PC-3 (cell line): ENCODE measurements at places on chromosomes 16 and 17. TPM values are rescaled to one million over a fixed set of nuclear protein-coding genes. Genes with fewer than 3 reads are reported as not detected.
A peak's percentile ranks its signal among the peaks of the same experiment; 100 is the strongest.

The B9D1 gene
- total RNA-seq = 42.8 and 48.0 TPM in 2 replicates

The TAT gene
- not detected in 2 replicates for total RNA-seq

The KRT9 gene
- 1.0 TPM in 1 of 2 replicates, not detected in the other for total RNA-seq

The ACADVL gene
- total RNA-seq = 558 and 646 TPM in 2 replicates

The SOST gene
- total RNA-seq = not detected in 2 replicates

The TOP2A gene
- 97.1 and 104 TPM in 2 replicates for total RNA-seq

The HP gene
- total RNA-seq = not detected in 2 replicates

DNA sequence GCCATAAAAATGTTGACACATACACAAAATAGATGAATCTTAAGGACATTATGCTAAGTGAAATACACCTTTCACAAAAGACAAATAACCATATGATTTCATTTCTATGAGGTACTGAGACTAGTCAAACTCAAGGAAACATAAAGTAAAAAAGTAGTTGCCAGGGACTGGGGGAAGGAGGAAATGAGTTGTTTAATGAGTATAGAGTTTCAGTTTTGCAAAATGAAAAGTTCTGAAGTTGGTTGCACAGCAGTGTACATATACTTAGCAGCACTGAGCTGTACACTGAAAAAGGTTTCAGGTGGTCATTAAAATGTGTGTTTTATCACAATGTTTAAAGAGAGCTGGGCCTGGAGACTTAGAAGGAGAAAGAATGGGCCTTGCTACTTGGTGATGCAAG is 4.7 kb upstream of the SLC13A2 start:
- peak; percentile 32 for DNase-seq

DNA sequence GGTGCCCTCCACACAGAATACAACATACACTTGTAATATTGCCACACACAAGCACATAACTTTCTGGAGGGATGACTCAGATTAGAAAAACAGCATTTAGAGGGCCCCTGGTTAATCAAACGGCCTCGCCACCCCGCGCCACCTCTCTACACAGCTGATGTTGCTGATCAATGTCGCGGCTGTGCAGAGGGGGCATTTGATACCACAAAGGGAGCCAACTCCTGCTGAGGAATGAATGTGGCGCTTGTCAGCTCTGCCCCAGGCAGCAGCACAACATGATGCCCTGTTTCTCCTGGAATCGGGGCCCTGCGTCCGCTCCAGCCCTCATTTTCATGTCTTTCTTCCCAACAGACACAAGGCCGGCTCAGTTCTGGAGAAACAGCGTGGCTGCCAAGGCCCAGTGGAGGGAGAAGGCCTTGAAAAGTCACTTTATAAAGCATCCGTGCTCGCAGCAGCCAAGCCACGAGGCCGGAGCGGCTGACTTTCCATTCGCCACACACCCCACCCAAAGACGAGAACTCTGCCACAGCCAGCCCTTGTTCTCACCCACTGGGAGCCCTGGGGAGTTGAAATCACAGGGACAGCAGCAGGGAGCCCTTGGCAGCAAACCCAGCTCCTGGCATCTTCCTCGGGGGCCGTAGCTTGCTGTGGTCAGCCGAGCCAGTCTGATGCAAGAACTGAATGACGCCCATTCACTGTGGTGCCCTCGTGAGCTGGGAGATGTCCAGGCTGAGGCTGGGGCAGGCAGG is 65.6 kb downstream of the XYLT1 start:
- no peak for DNase-seq

DNA sequence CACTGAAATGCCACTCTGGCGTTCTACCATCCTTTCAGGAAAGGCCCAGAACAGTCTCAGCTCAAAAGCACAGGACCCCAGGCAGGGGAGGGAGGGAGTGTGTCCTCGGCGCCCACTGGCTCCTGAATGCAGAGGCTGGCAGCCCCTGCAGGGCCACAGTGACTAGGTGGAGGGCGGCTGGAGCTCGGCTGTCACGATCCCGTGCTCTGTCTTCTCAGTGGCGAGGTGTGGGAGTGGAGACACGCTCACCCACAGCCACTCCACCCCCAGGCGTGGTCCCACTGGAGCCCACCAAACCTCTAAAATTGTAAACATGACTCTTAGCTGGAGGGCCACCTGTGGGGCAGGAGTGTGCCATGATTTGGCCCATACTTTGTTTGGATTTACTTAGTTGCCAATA is 16.4 kb upstream of the FASN start:
- DNase-seq = no peak

DNA sequence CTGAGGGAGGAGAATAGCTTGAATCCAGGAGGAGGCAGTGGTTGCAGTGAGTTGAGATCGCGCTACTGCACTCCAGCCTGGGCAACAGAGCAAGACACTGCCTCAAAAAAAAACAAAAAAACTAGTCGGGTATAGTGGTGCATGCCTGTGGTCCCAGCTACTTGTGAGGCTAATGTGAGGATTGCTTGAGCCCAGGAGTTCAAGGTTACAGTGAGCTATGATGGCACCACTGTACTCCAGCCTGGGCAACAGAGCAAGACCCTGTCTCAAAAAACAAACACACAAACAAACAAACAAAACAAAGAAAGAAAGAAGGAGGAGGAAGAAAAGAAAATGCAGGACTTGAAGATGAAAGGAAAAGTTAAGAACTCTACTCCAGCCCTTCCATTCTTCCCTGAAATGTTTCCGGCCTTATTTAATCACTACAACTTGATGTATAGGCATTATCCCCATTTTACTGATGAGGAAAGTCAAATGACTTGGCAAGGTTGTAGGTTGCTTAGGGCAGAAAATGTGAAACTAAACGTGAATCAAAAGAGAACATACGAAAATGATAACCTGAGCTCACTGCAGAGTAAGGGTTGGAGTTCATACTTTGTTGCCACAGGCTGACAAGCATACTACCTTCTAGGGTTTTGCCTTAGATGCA is 30.0 kb downstream of the PSME3IP1 start:
- no peak for DNase-seq

GRCh38 chr17:66172691-66173223 is 19.2 kb downstream of the CEP112 start:
- no peak for DNase-seq

GRCh38 chr16:27472091-27473020 is 70.4 kb downstream of the IL21R start:
- no peak for DNase-seq

DNA sequence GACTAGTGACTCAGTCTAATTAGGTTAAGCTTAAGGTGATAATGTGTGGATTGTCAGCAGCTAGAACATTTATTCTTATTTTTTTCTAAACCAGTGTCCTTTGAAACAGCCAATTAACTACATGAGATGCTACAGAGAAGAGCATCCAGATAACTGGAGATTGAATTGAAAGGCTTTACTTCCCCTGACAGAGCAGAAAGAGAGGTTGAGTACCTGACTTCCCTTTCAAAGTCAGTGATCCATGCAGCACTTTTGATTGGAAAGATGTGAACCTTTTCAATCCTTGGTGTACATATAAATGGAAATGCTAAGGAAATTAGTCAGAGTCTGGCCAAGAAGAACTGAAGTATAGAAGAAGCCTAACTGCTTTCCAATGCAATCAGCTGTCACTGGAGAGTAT is 653.8 kb downstream of the CDH8 start:
- no peak for DNase-seq

DNA sequence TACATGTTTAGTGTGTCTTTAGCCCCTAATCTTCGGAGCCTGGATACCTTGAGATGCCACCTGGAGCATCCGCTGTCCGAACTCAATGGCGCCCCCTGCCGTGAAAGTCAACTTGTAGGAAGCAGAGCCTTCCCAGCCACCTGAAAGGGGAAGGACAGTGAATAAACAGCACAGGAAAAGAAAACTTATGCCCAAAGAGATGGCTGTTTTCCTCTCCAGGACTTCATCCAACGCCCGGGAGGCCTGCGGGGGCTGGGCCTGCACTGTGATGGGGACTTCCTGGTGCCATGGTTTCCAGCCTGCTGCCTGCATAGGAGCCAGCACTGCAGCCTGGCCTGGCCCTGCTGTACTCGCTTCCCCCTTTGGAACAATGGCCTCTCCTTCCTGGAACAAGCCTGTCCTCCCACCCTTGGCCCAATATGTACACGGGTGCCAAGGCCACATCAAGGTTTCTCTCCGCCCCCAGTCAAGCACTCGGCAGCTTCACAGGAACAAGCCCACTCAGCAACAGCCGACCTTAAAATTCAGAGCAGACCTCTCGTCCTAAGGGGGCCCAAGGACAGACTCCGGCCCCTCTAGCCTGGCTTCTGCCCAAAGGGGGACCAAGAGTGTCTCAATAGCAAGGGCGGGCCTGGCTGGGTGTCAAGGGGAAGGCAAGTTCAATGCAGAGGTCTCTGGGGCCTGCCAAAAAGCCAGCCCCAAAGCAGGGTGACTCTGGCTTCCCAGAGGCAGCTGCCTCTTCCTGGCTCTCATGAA is 4.5 kb upstream of the UNC13D start:
- DNase-seq = peak; percentile 85

DNA sequence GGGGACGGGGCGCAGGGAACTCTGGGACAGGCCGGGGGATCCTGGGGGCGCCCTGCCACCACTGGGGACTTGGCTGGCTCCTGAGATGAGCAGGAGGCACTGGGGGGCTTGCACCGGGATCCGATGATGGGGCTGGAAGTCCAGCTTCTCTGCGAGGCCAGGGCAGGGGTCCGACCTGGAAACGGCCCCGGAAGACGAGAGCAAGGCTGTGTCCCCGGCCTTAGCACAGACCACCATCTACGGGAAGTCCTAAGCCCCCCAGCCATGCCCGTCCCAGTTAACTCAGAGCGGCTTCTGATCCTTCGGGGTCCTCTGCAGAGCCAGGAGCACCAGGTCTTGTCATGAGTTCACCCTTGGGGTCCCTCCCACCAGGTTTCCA is 573 bp downstream of the CDT1 start:
- no peak for DNase-seq

GRCh38 chr17:78781104-78781892 is 775 bp downstream of the CYTH1 start:
- peak; percentile 45 for DNase-seq

- DNase-seq = no peak
Observed at GRCh38 chr16:57533431-57534336, 2.7 kb downstream of the CCDC102A start.

DNA sequence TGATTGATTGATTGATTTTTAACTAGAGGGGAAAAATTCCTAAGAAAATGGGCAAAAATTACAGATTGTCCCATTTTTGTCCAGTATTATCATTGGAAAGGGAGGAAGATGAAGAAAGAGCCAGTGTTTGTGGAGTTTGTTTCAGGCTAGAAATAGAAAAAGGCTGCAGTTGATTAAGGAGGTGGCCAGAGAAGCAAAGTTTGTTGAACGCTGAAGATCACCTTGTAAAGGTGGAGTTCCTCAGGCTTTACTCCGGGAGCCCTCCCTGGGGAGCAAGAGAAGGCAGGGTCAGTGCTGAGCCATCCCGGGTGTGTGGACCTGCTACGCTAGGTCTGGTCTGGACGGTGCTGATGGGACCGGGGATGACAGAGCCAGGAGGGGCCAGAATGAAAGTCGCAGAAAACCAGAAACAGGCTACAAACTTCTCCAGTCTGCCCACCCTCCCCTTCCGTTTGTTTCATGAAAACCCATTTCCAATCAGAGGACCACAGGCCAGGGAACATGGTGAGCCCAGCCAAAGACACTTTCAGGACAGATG is 222.6 kb upstream of the FOXF1 start:
- DNase-seq = no peak

DNA sequence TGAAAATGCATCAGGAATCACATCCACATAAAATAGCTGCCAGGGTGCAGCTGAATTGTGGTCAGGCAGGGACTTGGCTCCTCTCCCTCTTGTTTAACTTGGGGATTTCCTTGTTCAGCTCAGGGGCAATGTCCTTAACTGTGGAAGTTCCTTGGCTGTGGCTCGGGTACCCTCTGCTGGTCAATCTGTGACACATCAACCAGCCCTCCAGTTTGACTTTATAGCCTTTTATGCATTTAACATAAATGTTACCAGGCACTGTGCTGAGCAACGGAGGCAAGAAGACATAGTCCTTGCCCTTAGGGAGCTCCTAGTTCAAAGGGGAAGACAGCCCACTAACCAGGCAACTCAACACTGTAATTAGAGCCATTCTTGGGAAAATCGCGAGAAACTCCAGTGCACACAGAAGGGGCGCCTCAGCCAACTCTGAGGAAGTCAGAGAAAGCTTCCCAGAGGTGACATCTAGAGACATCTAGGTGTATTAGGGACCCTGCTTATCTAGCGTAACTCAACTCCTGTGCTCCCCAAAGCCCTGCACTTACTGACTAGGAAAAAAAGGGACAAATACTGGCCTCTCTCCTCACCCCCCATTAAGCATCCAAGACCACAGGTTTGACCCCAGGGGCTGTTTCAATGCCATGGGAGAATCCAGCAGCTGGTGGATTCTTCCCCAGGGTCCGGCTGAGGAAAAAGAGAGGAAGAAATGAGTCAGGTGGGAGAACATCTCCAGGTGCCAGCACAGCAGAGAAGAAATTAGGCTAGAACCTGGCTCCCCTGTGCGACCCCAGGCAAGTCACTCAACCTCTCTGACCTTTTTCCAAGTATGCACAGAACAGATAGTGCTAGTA is 17.3 kb upstream of the EEF2K start:
- peak; percentile 85 for DNase-seq

DNA sequence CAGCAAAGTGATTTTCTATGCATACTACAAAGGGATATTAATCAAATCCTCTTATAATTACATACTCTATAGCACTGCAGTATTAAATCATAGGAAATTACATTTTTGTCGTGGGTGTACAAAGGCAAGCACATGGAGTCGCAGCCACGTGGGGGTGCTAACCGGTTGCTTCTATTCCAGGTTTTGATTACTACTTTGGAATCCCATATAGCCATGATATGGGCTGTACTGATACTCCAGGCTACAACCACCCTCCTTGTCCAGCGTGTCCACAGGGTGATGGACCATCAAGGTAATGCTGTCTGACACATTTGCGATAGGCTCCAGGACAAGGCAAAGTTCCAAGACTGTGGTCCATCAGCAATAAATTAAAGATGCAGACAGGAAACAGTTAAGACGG is 60.1 kb downstream of the ARSG start:
- peak; percentile 19 for DNase-seq

DNA sequence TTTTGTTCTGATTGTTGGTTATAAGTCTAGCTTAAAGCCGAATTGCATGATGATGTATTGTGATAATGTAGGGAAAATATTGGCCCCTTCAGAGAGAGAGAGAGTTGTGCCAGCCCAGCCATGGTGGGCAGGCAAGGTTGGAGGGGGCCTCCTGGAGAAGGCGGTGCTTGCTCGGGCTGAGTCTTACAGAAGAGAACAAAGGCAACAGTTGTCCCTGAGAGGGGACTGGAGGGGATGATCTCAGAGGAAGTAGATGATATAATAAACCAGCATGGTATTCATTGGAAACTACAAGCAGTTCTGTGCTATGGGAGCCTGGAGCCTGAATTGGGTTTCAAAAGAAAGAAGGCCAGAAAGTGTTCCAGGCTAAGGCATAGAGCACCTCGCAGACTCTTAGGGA is 173.8 kb downstream of the RPTOR start:
- no peak for DNase-seq

- DNase-seq = no peak
Observed at GRCh38 chr16:81866820-81867440, 87.8 kb downstream of the PLCG2 start.

DNA sequence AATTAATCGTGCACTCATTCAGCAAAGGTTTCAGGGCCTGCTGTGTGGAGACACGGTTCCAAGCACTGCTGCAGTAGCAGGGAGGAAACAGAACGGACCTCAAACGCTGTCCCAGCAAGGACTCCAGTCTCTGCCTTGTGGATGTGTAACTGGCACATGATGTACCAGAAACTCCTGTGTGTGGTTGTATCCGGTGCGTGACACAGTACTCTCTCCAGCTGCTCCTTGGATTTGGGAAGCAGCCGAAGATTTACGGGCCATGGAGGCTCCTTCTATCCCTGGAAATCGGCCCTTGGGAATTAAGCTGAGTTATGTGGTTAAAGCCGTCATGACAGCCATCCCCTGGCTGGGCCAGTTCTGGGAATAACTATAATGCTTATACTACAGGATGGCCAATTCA is 8.5 kb upstream of the ANKRD11 start:
- DNase-seq = no peak
